ENCODE measurements at places on chromosomes 2 and 18.

DNA sequence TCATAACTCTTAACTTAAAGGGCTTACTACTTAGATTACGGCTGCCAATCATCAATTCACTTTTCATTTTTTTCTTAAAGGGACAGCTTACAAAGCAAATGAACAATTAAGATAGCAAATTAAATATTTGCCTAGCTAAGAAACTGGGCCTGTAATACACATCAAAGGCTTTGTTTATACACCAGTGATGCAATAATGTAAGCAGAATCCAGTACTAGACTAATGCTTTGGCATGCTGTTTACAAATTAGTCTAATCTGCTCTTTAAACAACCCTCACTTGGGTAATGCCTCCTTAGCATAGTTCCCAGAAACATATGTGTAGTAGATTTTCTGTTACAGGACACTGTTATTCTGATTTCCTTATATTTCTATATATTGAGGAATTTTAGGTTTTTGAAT is 105.8 kb downstream of the ARHGAP28 start:
- no peak for DNase-seq

DNA sequence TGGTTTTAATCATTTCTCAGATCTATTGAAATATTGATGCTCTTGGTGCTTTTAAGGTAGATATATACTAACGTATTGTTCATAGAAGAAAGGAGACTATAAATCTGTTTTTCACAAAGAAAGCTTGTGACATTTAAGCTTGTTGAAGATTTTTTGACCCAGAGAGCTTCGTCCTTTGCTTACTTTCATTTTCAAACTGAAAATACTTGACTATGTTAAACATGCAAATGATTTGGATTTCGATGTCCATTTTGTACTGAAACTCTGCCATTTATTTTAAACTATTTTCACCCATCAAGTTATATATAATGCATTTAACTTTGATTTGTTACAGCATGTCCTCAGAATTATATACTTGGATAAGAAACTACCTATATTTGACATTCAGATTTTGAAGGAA is 85.2 kb downstream of the SLC4A10 start:
- no peak for DNase-seq

DNA sequence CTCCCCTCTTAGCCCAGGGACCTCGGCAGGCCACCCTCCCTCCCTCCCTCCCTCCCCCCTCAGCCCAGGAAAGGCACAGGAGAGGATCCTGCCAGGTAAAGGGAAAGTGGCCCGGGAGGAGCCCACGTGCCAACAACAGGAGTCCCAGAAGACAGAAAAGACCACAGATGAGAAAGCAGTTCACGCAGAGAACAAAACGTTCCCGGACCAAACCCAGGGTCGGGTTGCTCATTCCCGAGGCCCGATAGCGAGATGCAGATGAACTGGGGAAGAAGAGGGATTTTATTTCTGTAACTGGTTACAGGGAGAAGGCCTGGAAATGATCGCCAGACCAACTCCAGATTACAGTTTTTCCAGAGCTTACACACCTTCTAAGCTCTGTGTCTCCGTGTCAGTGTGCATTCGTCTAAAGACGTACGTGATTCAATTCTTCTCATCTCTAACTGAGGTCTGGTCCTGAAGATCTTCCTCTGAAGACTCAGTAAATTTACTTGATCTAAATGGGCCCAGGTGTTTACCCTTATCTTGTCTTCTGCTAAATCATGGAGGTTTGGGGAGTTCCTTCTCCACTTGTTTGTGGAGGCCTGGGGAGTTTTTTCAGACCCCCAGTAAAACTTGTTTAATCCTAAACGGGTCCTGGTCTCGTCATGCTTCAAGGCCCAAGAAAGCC is 807 bp upstream of the NEU4 start:
- no peak for DNase-seq

GRCh38 chr2:11634584-11634983 is 35.4 kb downstream of the NTSR2 start:
- DNase-seq: no peak

DNA sequence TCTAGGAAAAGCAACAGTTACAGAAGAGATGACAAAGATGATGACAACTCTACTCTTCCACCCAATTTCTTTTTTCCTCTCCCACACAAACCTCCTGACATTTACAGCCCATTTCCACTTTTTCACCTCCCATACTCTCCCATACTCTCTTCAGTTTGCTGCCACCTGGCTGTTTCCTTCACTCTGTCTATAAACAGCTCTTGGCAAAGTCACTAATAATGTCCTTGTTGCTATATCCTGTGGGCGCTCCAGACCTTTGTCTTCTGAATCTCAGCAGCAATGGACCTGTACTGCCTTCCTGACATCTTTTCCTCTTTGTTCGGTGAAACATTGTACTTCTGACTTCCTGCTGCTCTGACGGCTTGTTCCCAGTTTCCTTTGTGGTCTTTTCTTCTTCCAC is 60.7 kb upstream of the CAVIN2 start:
- no peak for DNase-seq

- no peak for DNase-seq
Measured at GRCh38 chr2:180196419-180196977, 189.4 kb upstream of the CWC22 start.

DNA sequence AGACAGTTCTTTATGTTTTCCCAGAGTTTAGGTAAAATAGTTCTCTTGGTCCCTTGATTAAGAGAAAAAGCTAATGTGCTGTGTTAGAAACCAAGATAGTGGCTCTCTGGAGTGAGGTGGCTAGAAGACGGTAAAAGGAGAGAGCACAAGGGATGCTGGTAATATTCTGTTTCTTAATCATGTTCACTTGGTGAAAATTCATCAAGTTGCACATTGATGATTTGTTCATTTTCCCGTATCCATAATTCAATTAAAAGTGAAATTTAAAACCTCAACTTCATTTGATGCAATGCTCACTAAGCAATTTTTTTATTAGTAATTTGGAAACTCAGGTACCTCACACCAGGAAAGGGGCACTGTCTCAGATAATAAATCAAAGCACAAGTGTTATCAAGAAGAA is 113.8 kb downstream of the NBAS start:
- no peak for DNase-seq

DNA sequence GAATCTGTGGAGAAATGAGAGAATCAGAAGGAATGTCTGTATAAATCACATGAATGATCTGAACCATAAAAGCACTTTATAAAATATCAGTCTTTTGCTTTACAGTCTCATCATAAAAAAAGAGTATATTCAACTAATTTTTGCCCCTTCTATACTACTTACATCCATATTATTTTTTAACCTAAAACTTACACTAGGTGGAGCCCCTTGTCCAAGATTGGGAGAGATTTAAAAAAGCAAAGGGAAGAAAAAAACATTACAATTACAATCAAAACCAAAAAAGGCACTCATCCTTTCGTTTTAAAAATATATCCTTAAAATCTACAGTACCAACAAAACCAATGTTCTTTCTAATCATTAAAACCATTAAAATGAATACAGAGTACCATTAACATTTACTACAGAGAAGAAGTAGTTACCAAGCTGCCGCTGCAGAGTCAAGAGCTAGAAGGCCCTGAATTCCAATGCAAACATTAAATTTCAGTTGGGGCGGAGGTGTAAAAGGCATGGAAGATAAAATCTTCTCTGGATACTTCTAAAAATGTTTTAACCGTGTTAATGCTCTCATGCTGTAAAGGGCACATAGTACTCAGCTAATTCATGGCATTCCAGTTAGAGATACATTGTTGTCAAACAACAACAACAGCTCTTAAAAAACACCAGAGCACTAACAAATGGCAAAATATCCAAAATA is 56.7 kb upstream of the EPB41L3 start:
- DNase-seq: no peak

DNA sequence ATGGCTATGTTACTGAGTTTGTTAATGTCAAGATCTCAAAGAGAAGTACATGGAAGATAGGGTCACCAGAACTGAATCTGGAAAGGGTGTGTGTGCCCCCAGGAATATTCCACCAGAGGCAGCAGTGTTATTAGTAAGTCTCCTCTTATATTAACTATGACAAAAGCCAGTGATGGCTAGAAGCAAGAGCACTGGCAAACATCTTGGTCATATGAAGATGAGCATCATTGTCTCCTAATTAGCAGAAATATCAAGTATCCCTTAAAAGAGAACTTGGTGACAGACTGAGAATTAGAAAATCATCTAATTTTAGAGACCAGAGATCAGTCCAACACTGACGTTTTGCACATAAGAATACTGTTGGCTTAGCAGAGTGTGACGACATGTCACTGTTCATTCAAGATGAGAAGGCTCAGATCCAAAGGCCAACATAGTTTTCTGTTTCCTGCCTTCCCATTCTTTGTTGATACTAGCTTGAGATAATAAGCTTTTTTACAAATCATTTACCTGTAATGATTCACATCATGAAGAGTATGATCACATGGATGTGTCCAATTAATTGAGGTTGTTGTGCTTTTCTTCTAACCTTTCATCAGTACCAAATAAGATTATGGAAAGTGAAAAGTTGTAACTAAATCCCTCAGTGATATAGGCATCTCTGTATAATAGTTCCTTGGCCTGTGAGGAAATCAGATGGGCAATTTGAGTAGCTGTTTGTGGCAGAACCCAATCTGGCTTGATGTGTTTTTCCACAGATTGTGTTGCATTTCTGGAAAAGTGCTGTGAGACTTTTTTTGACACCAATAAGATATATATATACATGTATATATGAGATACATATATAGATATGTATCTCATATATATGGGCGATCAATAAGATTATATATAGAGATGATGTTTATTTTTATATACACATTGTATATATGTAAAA is 44.5 kb downstream of the MAPRE2 start:
- DNase-seq: no peak

DNA sequence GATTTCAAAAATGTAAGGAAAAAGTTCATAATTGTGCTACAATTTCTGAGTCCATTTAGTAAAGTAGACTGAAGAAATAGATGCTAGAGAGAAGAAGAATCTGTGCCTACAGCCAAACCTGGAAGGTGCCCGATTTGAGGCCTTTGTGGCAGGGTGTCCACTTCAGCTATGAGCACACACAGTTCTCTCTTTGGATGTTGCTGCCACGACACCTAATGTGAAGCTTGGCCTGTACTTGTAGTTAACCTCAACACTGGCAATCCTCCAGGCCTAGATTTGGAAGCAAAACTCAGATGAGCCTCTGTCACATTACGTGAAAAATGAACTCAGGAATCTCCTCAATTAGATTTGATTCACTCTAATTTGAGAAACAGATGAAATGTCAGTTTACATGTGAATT is 90.1 kb upstream of the LRP1B start:
- DNase-seq: no peak

- DNase-seq: no peak
Measured at GRCh38 chr2:131038258-131039100, 54.8 kb downstream of the FAM168B start.

GRCh38 chr18:23661735-23662308 is 889 bp downstream of the ANKRD29 start:
- DNase-seq: no peak

DNA sequence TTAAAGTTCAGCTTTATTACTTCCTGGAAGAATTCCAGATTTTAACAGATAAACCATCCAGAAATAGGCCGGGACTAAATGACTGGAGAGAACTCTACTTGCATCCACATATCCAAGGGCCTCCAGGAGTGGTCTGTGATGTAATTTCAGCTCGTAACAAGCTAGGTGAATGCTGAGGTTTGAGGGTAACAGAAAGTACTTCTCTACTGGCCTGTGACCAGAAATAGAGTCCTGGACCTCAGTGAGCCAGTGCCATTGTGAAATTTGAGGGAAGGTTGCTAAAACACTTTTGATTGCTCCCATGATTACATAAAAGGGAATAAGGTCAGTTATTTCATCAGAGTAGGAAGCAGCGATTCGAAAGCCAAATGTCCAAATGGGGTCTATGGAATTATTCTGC is 158.1 kb downstream of the DOCK10 start:
- DNase-seq: no peak

- no peak for DNase-seq
Measured at GRCh38 chr2:153557211-153557610, 78.6 kb upstream of the RPRM start.

DNA sequence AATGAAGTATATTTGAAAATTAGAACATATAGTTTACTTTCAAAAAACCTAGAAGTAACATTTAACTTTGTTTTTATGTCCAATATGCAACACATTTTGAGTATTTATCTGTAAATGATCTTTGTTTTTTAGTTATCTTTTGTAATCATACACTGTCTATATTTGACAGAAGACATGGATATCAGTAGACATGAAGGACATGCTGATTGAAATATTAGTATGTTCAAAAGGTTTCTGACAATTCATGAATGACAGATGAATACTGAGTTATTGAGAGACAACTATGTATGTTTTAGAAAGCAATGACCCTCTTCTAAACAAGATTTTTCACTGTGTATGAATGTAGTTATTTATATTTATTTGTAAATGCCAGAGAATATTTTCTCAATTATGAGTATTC is 215.6 kb upstream of the TMEFF2 start:
- no peak for DNase-seq

GRCh38 chr2:115976916-115977315 is 1534.5 kb downstream of the DPP10 start:
- DNase-seq: no peak

GRCh38 chr18:11429876-11430275 is 179.5 kb upstream of the SLC35G4 start:
- no peak for DNase-seq

GRCh38 chr2:168480825-168481585 is 24.9 kb downstream of the CERS6 start:
- no peak for DNase-seq

DNA sequence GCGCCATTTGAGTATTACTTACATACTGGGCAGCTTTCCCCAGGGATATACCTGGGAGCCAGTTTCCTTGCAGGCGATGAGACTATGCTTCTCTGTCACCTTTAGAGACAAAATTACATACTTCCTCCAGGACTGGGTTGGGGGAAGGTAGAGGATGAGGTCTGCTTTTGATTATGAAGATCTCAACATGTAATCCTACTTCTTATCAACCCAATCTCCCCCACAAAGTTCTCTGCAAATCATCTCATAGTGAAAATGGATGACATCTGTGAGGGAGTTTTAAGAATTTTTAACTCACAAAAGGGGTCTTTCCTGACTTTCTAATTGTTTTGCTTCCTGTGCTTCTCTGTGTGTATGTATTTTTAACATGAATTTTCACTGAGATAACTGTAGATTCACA is 81.9 kb downstream of the TMEM131 start:
- DNase-seq: no peak

- DNase-seq: no peak
Measured at GRCh38 chr2:216633616-216634369, 573 bp downstream of the IGFBP2 start.

GRCh38 chr2:235851828-235852525 is 316.2 kb downstream of the GBX2 start:
- no peak for DNase-seq
